ENCODE measurements at places on chromosomes 3 and 15. TPM values are rescaled to one million over a fixed set of nuclear protein-coding genes. Genes with fewer than 3 reads are reported as not detected.

The GP5 gene
- total RNA-seq, result 0.24 TPM

DNA sequence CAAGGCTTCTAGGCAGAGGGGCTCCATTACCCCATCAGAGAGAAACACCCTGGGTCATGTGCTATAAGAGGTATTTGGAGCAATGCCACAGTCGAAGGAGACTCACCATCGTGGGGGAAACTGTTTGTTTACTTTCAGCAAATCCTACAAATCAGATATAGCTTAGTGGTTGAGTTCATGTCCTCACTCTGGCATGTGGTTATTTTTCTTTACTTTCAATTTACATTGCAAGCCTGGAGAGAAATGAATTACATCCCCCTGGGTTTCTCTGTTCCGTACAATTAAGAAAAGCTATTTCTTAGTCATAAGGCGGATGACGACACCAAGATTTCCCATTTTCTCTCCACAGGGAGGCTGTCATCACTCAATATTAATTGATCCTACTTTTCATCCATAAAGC, 36.9 kb downstream of the RFTN1 start:
- no peak for DNase-seq
- H3K4me3 ChIP-seq, result no peak overlapping the region
- H3K36me3 ChIP-seq, result no peaks in the 10 kb centered on the region
- no peak overlapping the region for H3K27ac ChIP-seq
- no peaks in the 10 kb centered on the region for H3K27me3 ChIP-seq

The ZPLD1 gene
- total RNA-seq, result 0.07 TPM

DNA sequence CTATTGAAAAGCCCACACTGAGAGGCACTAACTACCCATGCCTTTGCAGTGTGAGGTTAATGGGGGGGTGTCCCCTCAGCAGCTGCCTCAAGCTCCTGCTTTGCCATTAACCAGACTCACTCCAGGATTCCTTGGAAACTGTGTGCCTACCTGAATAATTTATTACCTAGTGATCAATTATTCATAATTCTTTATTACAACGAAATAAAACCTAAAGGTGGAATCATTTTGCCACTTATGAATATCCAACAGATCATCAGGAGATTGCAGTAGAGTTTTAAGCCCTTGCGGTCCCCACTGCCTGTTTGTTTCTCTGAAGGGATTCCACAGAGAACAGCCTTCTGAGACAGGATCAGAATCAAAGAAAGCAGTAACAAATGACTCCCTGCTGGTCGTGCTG, 23.3 kb downstream of the NEK11 start:
- H3K27ac ChIP-seq, result no peak overlapping the region
- DNase-seq, result no peak
- no peak overlapping the region for H3K4me3 ChIP-seq
- no peaks in the 10 kb centered on the region for H3K4me1 ChIP-seq
- no peaks in the 10 kb centered on the region for H3K36me3 ChIP-seq

The SLC28A1 gene
- not detected for total RNA-seq

GRCh38 chr3:77939726-77940125, 899.8 kb downstream of the ROBO2 start:
- no peaks in the 10 kb centered on the region for H3K36me3 ChIP-seq
- no peaks in the 10 kb centered on the region for H3K4me1 ChIP-seq
- no peak for DNase-seq

The DLEC1 gene
- total RNA-seq, result 1.5 TPM

DNA sequence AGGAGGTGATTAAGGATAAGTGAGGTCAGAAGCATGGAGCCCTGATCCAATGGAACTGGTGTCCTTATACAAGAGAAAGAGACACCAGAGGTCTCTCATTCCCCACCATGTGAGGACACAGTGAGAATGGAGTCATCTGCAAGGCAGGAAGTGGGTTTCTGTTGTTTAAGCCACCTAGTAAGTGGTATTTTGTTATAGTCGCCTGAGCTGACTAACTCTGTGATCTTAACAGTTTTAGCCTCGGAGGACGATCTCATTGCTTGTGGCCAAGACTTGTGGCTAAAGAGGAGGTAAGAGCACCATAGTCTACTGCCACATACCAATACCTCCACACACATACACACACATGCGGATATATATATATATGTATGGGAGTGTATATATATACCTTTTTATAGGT, 73.8 kb downstream of the MCTP2 start:
- H3K36me3 ChIP-seq, result no peaks in the 10 kb centered on the region
- no peak for DNase-seq
- no peaks in the 10 kb centered on the region for H3K4me1 ChIP-seq
- H3K27ac ChIP-seq, result no peak overlapping the region

The KLHL6 gene
- total RNA-seq, result 0.26 TPM

DNA sequence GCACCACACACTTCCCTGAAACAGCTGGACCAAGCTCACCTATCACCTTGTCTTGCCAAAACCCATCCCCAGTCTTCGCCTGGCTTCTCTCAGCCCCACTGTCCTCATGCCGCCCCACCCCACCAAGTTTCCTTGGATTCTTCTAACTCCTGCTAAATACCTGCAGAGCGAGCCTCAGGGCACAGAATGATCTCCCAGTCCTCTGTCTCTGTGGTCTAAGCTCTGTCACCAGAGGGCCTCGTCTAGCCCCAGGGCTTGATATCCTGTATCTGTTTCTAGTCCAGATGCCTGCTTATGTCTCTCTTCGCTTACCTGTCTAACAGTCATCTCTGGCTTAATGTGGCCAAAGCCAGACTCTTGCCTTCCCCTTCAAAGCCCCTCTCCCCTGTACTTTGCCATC, 9.7 kb downstream of the CCDC12 start:
- no peak for DNase-seq
- H3K27me3 ChIP-seq, result no peaks in the 10 kb centered on the region
- no peaks in the 10 kb centered on the region for H3K36me3 ChIP-seq
- no peak overlapping the region for H3K27ac ChIP-seq
- H3K4me1 ChIP-seq, result peaks cover 6% of the 10 kb centered on the region

DNA sequence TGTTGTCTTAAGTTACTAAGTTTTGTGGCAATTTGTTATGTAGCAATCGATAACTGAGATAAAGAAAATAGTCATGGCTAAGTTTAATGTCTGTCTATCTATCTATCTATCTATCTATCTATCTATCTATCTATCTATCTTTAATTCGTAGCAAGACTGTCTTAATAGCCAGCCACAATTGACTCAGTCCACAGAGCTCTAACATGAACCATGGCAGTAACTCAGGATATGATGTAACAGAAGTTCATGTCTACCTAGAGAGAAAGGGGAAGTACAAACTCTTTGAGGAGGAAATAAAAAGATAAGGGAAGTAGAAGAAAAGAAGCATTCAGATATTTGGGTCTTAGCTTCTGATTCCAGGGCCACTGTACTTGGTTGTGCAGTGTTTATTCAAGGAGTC, 61.5 kb upstream of the FNDC3B start:
- DNase-seq, result no peak
- no peaks in the 10 kb centered on the region for H3K27me3 ChIP-seq
- no peaks in the 10 kb centered on the region for H3K4me1 ChIP-seq
- no peak overlapping the region for H3K4me3 ChIP-seq
- H3K36me3 ChIP-seq, result no peaks in the 10 kb centered on the region

DNA sequence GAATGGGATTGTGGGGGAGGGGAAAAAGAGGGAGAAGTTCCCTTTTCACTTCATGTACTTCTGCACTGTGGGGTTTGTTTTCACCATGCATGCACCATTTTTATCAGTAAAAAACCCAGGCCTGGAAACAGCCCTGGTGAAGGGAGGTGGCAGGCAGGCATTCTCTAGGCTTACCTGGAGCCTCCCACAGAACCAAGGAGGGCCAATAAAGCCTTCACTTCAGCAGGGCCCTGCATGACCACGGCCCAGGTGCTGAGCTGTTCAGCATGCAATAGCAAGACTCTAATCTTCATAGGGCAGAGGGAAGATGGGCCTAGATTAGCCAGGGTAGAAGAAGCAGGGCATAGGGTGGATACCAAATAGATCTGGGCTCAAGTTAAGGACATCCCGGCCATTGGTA, 49.6 kb downstream of the SCN5A start:
- no peaks in the 10 kb centered on the region for H3K36me3 ChIP-seq
- no peak overlapping the region for H3K27ac ChIP-seq
- H3K4me1 ChIP-seq, result no peaks in the 10 kb centered on the region
- no peak overlapping the region for H3K4me3 ChIP-seq
- no peak for DNase-seq

Data from uterus (tissue), 4 donors.